ENCODE measurements at places on chromosomes 3 and 15. TPM values are rescaled to one million over a fixed set of nuclear protein-coding genes. Genes with fewer than 3 reads are reported as not detected.

EXOG gene
- 24.0 TPM for total RNA-seq

TNNC1 gene
- 8.8 TPM for total RNA-seq

CORO2B gene
- 0.39 TPM for total RNA-seq

CTXND1 gene
- total RNA-seq = not detected

SLC22A14 gene
- not detected for total RNA-seq

STRA6 gene
- not detected for total RNA-seq

DCLK3 gene
- not detected for total RNA-seq

COPS2 gene
- 104 TPM for total RNA-seq

DUOXA2 gene
- not detected for total RNA-seq

LXN gene
- total RNA-seq = 6.7 TPM

ABCC5 gene
- 34.3 TPM for total RNA-seq

FSTL1 gene
- 0.76 TPM for total RNA-seq

TGFBR2 gene
- 114 TPM for total RNA-seq

ACAN gene
- total RNA-seq = not detected

RARB gene
- total RNA-seq = not detected

LPP gene
- total RNA-seq = 82.6 TPM

PRKCI gene
- total RNA-seq = 26.3 TPM

PIAS1 gene
- total RNA-seq = 63.7 TPM

LARP6 gene
- 0.41 TPM for total RNA-seq

VWA5B2 gene
- not detected for total RNA-seq

SCAMP5 gene
- total RNA-seq = 0.41 TPM

CLDN16 gene
- not detected for total RNA-seq

STRIT1 gene
- total RNA-seq = not detected

TRIP4 gene
- total RNA-seq = 23.0 TPM

TRIM71 gene
- total RNA-seq = 0.32 TPM

RPP25 gene
- total RNA-seq = 0.79 TPM

IFT80 gene
- 24.3 TPM for total RNA-seq

GOLGA6L7 gene
- not detected for total RNA-seq

CIDEC gene
- total RNA-seq = not detected

RBP2 gene
- not detected for total RNA-seq

NR2E3 gene
- not detected for total RNA-seq

WDR49 gene
- total RNA-seq = 0.79 TPM

CCDC39 gene
- total RNA-seq = not detected

ARNT2 gene
- total RNA-seq = not detected

ANKUB1 gene
- total RNA-seq = not detected

BBS4 gene
- total RNA-seq = 16.6 TPM

SERINC4 gene
- 0.26 TPM for total RNA-seq
